ENCODE measurements at places on chromosomes 16 and 17. TPM values are rescaled to one million over a fixed set of nuclear protein-coding genes. Genes with fewer than 3 reads are reported as not detected.

ACTG1 gene
- total RNA-seq, result 6,446 TPM

DNA sequence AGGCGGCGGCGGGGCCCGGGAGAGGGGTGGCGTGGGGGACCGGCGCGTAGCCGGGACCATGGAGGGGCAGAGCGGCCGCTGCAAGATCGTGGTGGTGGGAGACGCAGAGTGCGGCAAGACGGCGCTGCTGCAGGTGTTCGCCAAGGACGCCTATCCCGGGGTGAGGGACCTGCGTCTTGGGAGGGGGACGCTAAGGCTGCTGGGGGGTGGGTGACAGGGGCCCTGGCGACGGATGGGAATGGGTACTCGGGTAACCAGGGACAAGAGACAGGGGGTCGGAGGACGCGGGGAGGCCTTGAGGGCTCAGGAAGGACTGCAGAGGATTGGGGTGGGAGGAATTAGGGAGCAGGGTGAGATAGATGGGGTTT, 243 bp downstream of the RND2 start:
- peaks cover 2% of the 10 kb centered on the region for H3K4me1 ChIP-seq
- H3K4me3 ChIP-seq, result no peak overlapping the region
- DNase-seq, result no peak
- H3K36me3 ChIP-seq, result no peaks in the 10 kb centered on the region
- no peak overlapping the region for H3K27ac ChIP-seq

GRCh38 chr17:43010667-43011308, 4.2 kb downstream of the IFI35 start:
- H3K27ac ChIP-seq, result no peak overlapping the region
- no peak overlapping the region for H3K4me3 ChIP-seq
- peak; percentile 59 for DNase-seq
- no peaks in the 10 kb centered on the region for H3K27me3 ChIP-seq
- H3K4me1 ChIP-seq, result peaks cover 35% of the 10 kb centered on the region

GRCh38 chr16:19745286-19746010, 27.4 kb downstream of the IQCK start:
- H3K36me3 ChIP-seq, result no peaks in the 10 kb centered on the region
- DNase-seq, result no peak
- H3K4me1 ChIP-seq, result peaks cover 4% of the 10 kb centered on the region
- no peaks in the 10 kb centered on the region for H3K27me3 ChIP-seq
- H3K27ac ChIP-seq, result no peak overlapping the region
- no peak overlapping the region for H3K4me3 ChIP-seq

GRCh38 chr17:28476076-28476865, 2.8 kb downstream of the SLC13A2 start:
- H3K4me1 ChIP-seq, result no peaks in the 10 kb centered on the region
- no peaks in the 10 kb centered on the region for H3K36me3 ChIP-seq
- H3K4me3 ChIP-seq, result no peak overlapping the region
- H3K27me3 ChIP-seq, result no peaks in the 10 kb centered on the region
- no peak overlapping the region for H3K27ac ChIP-seq

GRCh38 chr17:59561042-59561441, 4.4 kb upstream of the DHX40 start:
- no peak for DNase-seq
- no peaks in the 10 kb centered on the region for H3K36me3 ChIP-seq
- H3K4me1 ChIP-seq, result peaks cover 3% of the 10 kb centered on the region
- no peak overlapping the region for H3K4me3 ChIP-seq
- H3K27me3 ChIP-seq, result no peaks in the 10 kb centered on the region
- no peak overlapping the region for H3K27ac ChIP-seq

- H3K4me3 ChIP-seq, result no peak overlapping the region
- peaks cover 22% of the 10 kb centered on the region for H3K4me1 ChIP-seq
- no peak overlapping the region for H3K27ac ChIP-seq
- peaks cover 28% of the 10 kb centered on the region for H3K36me3 ChIP-seq
Observed at GRCh38 chr16:71771571-71771970, 37.1 kb downstream of the AP1G1 start.

DNA sequence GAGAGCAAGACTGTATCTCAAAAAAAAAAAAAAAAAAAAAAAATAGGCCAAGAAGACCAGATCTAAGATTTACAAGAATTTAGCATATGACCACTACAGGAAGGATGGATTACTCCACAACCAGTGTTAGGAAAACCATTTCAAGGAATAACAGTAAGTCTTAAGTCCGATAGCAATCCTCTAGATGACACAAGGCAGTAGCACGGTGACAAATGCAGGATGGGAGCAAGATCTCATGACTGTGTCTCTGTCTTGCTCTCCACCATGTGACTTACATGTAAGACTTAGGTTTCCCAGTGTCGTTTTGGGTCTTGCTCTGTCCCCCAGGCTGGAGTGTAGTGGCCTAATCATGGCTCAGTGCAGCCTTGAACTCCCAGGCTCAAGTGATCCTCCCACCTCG, 27.8 kb downstream of the C16orf96 start:
- H3K36me3 ChIP-seq, result no peaks in the 10 kb centered on the region
- H3K27ac ChIP-seq, result no peak overlapping the region
- H3K4me3 ChIP-seq, result no peak overlapping the region

GRCh38 chr16:66580605-66581209, 1.4 kb downstream of the CMTM2 start:
- H3K36me3 ChIP-seq, result no peaks in the 10 kb centered on the region
- H3K4me1 ChIP-seq, result peaks cover 16% of the 10 kb centered on the region
- no peak overlapping the region for H3K4me3 ChIP-seq
- DNase-seq, result no peak
- H3K27ac ChIP-seq, result no peak overlapping the region
- no peaks in the 10 kb centered on the region for H3K27me3 ChIP-seq

TMEM100 gene
- total RNA-seq, result 2.8 TPM

DNA sequence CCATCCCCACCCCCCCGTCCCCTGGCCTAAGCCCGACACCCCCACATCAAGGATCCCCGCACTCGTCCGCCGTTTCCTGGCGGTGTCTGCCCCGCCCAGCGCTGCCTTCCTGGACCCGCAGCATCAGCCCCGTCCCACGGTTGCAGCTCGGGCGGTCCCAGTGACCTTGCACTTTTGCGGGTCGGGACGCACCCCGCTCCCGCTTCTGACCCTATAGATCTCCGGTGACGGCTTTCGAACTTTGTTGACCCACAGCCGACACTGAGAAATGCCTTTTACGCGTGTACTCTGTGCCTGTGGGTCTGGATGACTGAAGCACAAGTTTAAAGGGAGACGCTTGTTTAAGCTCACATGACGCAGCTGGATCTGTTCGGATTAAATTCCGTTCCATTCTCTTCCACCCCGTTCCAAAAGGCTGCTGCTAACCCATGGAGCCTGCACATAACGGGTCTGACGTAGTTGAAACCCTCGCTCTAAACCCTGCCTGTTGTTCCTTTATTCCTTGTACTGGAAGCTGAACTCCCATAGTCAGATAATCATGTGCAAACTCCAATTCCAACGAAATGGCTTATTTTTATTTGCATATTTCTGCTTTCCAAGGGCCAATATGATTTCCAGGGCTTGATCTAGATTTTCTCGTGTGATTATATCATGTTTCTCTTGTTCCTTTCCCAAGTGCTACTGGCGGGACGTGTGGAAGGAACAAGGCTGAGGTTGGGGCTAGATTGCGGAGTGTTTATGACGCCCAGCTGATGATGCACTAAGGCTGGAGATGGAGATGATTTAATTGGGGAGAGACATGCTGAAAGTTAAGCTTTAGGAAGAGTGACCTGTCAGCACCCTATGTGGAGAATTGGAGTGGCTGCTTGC, 834 bp downstream of the FLYWCH1 start:
- no peaks in the 10 kb centered on the region for H3K27me3 ChIP-seq
- H3K36me3 ChIP-seq, result no peaks in the 10 kb centered on the region
- peak; percentile 51 for DNase-seq
- peak overlapping the region; percentile 95 for H3K27ac ChIP-seq

DRC7 gene
- total RNA-seq, result not detected

DNA sequence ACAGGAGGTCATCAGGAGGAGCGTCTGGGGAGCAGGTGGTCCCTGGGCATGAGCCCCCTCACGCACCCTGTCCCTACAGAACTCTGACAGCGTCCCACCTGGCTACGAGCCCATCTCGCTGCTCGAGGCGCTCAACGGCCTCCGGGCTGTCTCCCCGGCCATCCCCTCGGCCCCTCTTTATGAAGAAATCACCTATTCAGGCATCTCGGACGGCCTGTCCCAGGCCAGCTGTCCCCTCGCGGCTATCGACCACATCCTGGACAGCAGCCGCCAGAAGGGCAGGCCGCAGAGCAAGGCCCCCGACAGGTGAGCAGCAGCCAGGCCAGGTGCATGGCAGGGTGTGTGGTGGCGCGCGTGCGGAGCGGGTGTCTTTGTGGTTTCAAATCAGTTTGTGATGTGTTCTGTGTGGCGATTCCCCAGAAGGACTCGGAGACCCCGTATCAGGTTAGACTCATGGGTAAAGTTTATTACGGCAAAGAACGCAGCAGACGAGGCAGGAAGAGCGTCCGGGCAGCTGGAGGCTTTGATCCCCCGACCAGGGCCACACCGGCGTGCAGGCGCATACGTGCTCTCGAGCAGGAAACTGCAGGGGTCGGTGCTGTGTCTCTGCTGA, 11.8 kb upstream of the NUDT16L1 start:
- no peak for DNase-seq
- no peaks in the 10 kb centered on the region for H3K36me3 ChIP-seq
- peaks cover 19% of the 10 kb centered on the region for H3K4me1 ChIP-seq
- H3K27ac ChIP-seq, result no peak overlapping the region

DNA sequence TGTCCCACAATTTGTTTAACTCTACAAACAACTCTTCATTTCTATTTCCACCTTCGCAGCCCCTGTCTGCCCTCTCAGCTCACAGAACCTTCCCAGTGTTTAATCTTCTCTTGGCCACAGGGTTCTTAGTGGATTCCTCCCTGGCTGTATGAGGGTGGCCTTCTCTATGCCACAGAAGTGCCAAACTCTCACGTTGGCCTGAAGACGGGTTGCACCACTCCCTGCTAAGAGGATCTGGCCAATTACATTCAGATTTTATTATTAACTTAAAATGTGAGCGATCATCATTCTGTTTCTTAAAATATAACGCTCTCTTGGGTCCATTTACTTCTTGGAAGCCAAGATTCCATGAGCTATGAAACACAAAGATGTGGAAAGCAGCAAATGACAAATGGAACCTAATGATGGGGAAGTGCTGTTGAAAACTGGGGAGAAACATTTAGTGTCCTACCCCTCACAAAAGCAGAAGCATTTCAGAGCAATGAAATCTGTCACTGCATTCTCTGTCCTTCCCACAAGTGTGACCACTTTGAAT, 91.3 kb upstream of the NOG start:
- DNase-seq, result no peak
- no peaks in the 10 kb centered on the region for H3K27me3 ChIP-seq
- no peaks in the 10 kb centered on the region for H3K4me1 ChIP-seq
- H3K27ac ChIP-seq, result no peak overlapping the region
- no peaks in the 10 kb centered on the region for H3K36me3 ChIP-seq

TAC4 gene
- total RNA-seq, result not detected

DNA sequence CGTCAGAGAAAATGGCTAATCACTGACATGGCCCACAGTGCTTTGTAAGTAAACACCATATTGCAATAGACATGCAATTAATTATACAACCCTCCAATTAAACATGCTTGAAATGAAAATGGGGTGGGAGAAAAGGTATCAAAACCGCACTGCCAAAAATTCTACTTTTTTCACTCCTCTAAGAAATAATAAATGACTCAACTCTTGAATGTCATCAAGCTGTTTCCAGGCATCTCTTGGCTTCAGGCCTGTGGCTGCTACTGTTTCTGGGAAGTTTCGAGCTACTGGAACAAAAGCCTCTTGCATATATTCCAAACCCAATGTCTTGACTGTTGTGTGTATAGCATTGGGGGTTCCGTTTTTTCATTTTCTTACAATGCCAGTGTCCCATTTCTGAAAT, 412.6 kb downstream of the RBFOX1 start:
- no peak overlapping the region for H3K4me3 ChIP-seq
- DNase-seq, result no peak
- H3K4me1 ChIP-seq, result no peaks in the 10 kb centered on the region

GUCY2D gene
- total RNA-seq, result not detected

DNA sequence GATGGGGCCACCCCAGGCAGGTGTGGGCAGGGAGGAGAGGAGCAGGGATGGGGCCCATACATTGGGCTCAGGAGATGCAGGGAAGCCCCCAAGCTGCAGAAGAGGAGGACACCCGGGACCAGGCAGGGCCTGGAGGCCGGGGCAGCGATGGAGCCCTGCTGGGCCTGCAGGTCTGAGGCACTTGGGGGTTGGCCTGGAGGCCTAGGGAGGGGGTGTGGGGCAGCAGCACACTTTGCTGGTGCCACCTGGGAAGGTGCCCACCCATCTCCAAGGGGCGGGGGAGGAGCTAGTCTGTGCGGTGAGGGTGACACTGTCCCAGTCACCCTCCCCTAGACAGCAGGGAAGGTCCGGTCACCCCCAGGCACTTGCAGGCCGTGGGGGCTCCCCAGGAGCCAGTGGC, 6.4 kb upstream of the CCDC57 start:
- no peak overlapping the region for H3K27ac ChIP-seq
- peaks cover 22% of the 10 kb centered on the region for H3K4me1 ChIP-seq
- no peak overlapping the region for H3K4me3 ChIP-seq

OR3A3 gene
- total RNA-seq, result not detected

UMOD gene
- total RNA-seq, result not detected

- DNase-seq, result no peak
- no peaks in the 10 kb centered on the region for H3K27me3 ChIP-seq
- H3K4me3 ChIP-seq, result no peak within 1 kb of the TSS
- peaks cover 17% of the 10 kb centered on the region for H3K4me1 ChIP-seq
- H3K36me3 ChIP-seq, result no peaks in the 10 kb centered on the region
Observed at GRCh38 chr17:34356194-34356593, at the start of gene CCL13. Gene CCL13 (plus strand): TSS chr17:34356480. CDS start chr17:34356527, 47 bp downstream.
